ENCODE measurements at places on chromosomes 16 and 17. TPM values are rescaled to one million over a fixed set of nuclear protein-coding genes. Genes with fewer than 3 reads are reported as not detected.

Gene TCAP
- total RNA-seq = 3.2 TPM

Gene SECTM1
- 0.86 TPM for total RNA-seq

Gene CCDC200
- 0.45 TPM for total RNA-seq

Gene MYO15A
- 1.0 TPM for total RNA-seq

Gene C16orf86
- 5.8 TPM for total RNA-seq

Gene SHISA9
- not detected for total RNA-seq

Gene ZNF469
- 1.1 TPM for total RNA-seq

- H3K36me3 ChIP-seq = peaks cover 4% of the 10 kb centered on the region
- H3K4me1 ChIP-seq = peaks cover 2% of the 10 kb centered on the region
- H3K27ac ChIP-seq = no peak overlapping the region
- H3K4me3 ChIP-seq = no peak overlapping the region
- H3K27me3 ChIP-seq = no peaks in the 10 kb centered on the region
These were observed 18.1 kb upstream of the MTSS2 start for GRCh38 chr16:70703835-70704381.

GRCh38 chr16:17925761-17926160, 410.8 kb downstream of the NPIPA8 start:
- no peak for DNase-seq
- peaks cover 6% of the 10 kb centered on the region for H3K27me3 ChIP-seq
- no peaks in the 10 kb centered on the region for H3K4me1 ChIP-seq
- no peak overlapping the region for H3K4me3 ChIP-seq
- H3K27ac ChIP-seq = no peak overlapping the region

DNA sequence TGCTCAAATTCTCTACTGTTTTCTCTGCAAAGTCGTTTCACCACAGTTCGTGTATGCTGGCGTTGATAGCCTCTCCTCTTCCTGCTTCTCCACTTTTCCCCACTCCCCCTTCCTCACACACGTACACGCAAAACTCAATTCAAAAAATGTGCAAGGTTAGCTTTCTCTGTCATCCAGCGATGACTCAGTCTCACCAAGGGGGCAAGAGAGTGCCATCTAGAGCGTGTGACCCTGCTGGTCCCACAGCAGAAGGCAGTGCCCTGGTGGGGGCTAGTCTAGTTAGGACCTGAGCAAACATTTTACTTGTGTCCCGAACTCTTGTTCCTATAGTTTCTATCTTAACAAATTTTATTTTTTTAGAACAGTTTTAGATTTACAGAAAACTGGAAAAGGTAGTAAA, 121.2 kb upstream of the CHMP6 start:
- peaks cover 20% of the 10 kb centered on the region for H3K36me3 ChIP-seq
- no peak for DNase-seq
- H3K4me1 ChIP-seq = peaks cover 67% of the 10 kb centered on the region
- peak overlapping the region; percentile 80 for H3K27ac ChIP-seq

DNA sequence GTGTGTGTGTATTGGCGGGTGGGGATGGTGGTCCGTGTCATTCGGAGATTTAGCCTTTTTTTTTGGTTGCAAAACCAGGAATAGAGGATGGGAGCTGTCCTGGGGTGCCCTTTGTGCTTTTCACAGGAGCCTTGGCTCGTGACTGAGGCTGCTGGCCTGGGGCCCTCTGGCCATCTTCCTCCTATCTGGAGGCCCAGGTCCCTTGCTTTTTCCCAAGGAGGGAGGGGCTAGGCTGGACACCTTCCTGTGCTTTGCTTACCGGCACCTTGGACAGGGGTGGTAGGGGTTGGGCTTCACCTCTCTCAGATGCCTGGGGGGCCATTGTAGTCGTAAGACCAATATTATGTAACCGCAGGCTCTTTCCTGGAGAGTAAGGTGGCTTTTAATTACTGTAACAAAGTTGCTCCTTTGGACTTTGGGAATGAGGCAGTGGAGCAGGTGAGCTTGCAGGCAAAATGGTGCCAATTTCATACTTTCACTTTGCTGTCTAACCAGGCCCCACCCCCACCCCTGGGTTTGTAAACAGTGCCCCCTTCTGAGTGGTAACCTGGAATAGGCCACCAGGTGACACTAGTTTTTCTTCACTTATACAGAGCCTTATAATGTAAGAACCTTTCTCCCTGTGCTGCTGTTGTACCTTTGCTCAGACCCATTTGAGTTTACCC, 1.2 kb downstream of the DYNLL2 start:
- peak overlapping the region; percentile 78 for H3K27ac ChIP-seq
- H3K4me3 ChIP-seq = peak overlapping the region; percentile 86
- H3K4me1 ChIP-seq = peaks cover 34% of the 10 kb centered on the region

GRCh38 chr16:24358117-24358516, 102.0 kb downstream of the CACNG3 start:
- no peak for DNase-seq
- H3K27me3 ChIP-seq = peaks cover 4% of the 10 kb centered on the region
- no peaks in the 10 kb centered on the region for H3K4me1 ChIP-seq
- no peak overlapping the region for H3K27ac ChIP-seq

DNA sequence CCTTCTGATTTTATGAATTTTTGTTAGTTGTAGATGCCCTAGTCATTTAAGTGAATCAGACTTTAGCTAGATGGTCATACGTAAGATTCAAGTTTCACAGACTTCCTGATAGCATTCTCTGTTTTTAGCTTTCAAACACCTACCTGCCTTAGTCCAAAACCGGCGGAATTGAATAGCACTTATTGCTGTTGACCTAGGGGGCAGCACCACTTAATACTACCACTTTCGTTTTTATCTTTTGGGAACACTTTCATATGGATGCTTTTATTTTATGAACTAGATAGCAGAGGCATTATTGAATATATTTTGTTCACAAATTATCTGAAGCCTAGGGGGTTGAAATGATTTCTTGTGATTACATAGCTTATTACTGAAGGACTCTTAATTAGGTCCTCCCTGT, 31.5 kb downstream of the TADA2A start:
- no peak overlapping the region for H3K27ac ChIP-seq
- DNase-seq = no peak
- peaks cover 10% of the 10 kb centered on the region for H3K4me1 ChIP-seq

DNA sequence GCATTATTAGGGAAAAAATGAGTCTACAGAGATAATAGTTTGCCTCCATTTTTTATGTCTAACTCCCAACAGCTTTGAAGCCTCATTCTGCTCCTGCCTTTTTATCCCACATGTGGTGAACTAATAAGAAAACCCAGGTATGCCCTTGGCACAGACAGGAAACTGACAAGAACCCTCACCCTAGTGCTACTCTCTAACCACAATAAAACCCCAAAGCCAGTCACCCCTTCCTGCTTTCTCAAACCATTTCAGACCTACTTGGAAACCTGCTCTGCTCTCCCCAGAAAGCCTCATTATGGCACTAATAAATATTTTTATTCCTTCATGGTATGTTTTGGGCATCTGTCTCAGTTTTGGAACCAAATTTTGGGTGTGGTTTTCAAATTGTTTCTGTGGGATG, 3.9 kb upstream of the MARVELD3 start:
- DNase-seq = no peak
- H3K27me3 ChIP-seq = peaks cover 44% of the 10 kb centered on the region
- H3K27ac ChIP-seq = peak overlapping the region; percentile 54
- no peaks in the 10 kb centered on the region for H3K36me3 ChIP-seq
- peak overlapping the region; percentile 53 for H3K4me3 ChIP-seq

GRCh38 chr17:1182811-1183170, 3.0 kb upstream of the ABR start:
- H3K4me3 ChIP-seq = no peak overlapping the region
- H3K27ac ChIP-seq = no peak overlapping the region
- peaks cover 9% of the 10 kb centered on the region for H3K4me1 ChIP-seq
- no peak for DNase-seq
- H3K27me3 ChIP-seq = peaks cover 17% of the 10 kb centered on the region
- H3K36me3 ChIP-seq = no peaks in the 10 kb centered on the region

DNA sequence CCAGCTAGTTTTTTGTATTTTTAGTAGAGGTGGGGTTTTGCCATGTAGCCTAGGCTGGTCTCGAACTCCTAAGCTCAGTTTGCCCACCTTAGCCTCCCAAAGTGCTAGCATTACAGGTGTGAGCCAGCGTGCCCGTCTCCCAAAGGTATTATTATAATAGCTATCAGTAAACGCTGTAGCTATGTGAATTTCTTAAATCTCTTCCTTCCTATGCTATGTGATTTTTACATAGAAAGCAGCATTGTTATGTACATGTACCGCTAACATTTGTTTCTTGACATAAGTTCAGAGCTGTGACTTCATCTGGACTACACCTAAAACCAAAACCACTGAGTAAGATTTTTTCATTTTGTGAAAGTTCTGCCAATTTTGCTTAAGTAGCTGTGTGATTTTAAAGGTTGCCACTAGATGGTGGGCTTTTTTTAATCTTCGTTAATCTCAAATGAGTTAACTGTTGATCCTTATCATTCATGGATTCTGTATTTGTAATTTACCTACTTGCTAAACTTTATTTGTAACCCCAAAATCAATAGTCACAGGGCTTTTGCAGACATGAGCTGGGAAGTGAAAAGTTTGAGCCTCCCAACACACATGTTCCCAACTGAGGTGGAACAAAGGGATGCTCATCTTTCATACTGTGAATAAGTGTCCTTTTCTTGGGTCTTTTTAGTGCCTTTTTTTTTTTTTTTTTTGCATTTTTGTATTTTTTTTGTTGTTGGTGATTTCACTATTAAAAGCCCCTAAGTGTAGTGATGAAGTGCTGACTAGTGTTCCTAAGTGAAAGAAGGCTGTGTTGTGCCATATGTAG, 21.9 kb downstream of the PRKAR1A start:
- no peak overlapping the region for H3K27ac ChIP-seq
- H3K36me3 ChIP-seq = peaks cover 15% of the 10 kb centered on the region
- no peaks in the 10 kb centered on the region for H3K27me3 ChIP-seq
- peaks cover under 1% of the 10 kb centered on the region for H3K4me1 ChIP-seq
- no peak overlapping the region for H3K4me3 ChIP-seq
- no peak for DNase-seq

DNA sequence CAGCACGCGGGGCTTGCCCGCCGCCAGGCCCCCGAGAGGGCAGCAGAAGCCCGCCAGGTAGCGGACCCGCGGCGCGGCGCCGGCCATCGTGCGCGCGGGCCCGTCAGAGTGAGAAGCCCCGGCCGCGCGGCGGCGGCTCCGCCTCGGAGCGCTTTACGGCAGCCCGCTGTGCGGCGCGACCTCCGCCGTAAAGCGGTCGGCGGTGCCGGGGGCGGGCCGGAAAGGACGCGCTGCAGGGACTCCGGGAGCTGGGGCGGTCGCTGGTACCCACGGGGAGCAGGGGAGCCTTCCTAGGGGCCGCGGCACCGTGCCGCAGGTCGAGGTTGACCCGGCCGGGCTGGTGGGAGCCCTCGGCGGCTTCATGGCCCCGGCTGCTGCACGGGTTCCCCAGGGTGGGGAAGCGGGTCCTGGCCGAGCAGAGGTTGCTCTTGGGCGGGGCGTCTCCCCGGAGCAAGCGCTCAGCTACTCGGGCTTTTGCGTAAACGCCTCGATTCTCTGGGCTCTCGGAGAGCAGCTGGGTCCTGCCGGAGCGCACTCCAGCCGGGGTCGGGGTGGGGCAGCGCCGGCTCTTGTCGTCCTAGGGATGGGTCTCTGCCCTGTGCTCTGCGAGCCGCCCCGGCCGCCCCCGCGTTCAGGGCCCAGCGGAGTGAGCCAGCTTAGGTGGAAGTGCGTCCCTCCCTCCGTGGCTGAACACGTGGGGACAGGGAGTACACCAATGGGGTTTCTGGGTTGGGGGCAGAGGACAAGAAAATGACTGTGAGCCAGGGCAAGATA, at the start of gene FAAP100:
TSS of gene FAAP100 (minus strand) at position 110 of the 774 bp plus-strand sequence. CDS start at position 87, 23 bp downstream.
- H3K4me1 ChIP-seq = peaks cover 19% of the 10 kb centered on the region
- peaks cover 7% of the 10 kb centered on the region for H3K36me3 ChIP-seq
- H3K27ac ChIP-seq = peak within 1 kb of the TSS; percentile 88
- H3K27me3 ChIP-seq = no peaks in the 10 kb centered on the region

DNA sequence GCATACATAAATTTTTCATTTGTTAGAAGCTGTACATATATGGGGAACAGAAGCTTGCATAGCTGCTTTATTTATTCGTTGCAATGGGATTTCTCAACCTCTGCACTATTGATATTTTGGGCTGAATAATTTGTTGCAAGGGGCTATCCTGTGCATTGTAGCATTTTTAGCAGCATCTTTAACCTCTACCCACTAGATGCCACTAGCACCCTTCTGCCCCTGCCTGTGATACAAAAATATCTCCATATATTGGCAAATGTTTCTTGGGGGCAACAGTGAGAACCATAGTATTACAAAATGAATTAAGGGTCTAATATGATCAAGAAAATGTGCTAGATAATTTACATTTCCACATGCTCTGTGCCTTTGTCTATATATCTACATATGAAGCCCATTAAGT, 1401.0 kb downstream of the CDH11 start:
- DNase-seq = no peak
- H3K27me3 ChIP-seq = no peaks in the 10 kb centered on the region

- no peaks in the 10 kb centered on the region for H3K36me3 ChIP-seq
- H3K27ac ChIP-seq = no peak overlapping the region
- no peak overlapping the region for H3K4me3 ChIP-seq
- no peak for DNase-seq
- H3K4me1 ChIP-seq = no peaks in the 10 kb centered on the region
These were observed 542.6 kb downstream of the TMEM114 start for GRCh38 chr16:8047736-8048135.

GRCh38 chr16:56953006-56953405, 8.7 kb upstream of the CETP start:
- H3K27me3 ChIP-seq = no peaks in the 10 kb centered on the region
- no peak overlapping the region for H3K4me3 ChIP-seq
- H3K36me3 ChIP-seq = no peaks in the 10 kb centered on the region
- no peak overlapping the region for H3K27ac ChIP-seq
- no peak for DNase-seq

- no peaks in the 10 kb centered on the region for H3K4me1 ChIP-seq
- H3K36me3 ChIP-seq = no peaks in the 10 kb centered on the region
- H3K4me3 ChIP-seq = no peak within 1 kb of the TSS
- peaks cover 8% of the 10 kb centered on the region for H3K27me3 ChIP-seq
- H3K27ac ChIP-seq = no peak within 1 kb of the TSS
These were observed at the start of gene MYH8 for GRCh38 chr17:10421900-10422542. TSS of gene MYH8 (minus strand) at chr17:10421950. CDS start at chr17:10420227, 1,723 bp downstream.

- H3K36me3 ChIP-seq = peaks cover 23% of the 10 kb centered on the region
- H3K4me3 ChIP-seq = no peak overlapping the region
- peak overlapping the region; percentile 45 for H3K27ac ChIP-seq
These were observed 28.7 kb upstream of the RSL1D1 start for GRCh38 chr16:11880007-11880406.

DNA sequence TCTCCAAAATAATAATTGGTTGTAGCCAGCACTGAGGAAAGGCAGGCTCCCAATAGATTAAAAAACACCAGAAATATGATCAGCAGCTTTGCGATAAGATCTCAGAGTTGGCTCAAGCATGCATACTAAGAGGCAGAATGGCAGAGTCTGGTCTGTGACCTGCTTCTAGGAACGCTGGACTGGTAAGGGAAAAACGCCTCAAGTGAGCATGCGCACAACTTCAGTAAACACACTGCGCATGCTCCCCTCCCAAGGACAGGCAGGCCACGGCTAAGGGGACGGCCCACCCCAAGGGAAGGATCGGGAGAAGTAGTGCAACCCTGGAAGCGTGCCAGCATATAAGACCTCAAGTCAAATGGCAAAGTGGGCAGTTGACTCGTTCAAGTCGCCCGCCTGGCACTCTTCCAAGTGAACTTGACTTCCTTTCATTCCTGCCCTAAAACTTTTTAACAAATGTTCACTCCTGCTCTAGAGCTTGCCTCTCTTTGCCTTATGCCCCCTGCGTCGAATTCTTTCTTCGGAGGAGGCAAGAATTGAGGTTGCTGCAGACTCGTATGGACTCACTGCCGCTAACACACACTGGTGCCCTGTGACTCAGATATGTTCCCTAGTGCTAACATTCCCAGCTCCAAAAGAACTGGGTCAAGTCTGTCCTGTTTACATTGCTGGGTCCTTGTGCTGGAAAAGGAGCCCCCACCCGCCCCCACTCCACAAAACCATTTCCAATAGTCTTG, 22.4 kb upstream of the PRM1 start:
- H3K4me1 ChIP-seq = peaks cover 27% of the 10 kb centered on the region
- H3K27me3 ChIP-seq = no peaks in the 10 kb centered on the region
- no peak overlapping the region for H3K4me3 ChIP-seq
- H3K27ac ChIP-seq = no peak overlapping the region
- H3K36me3 ChIP-seq = no peaks in the 10 kb centered on the region
- DNase-seq = no peak

Data from activated naive CD8-positive, alpha-beta T cell treated with anti-CD3 and anti-CD28 coated beads, Interleukin-2, amount 10 ng/mL, durations not matched to agents 7 days and 5 days (primary cell).